ENCODE measurements at places on chromosomes 3 and 15.

DNA sequence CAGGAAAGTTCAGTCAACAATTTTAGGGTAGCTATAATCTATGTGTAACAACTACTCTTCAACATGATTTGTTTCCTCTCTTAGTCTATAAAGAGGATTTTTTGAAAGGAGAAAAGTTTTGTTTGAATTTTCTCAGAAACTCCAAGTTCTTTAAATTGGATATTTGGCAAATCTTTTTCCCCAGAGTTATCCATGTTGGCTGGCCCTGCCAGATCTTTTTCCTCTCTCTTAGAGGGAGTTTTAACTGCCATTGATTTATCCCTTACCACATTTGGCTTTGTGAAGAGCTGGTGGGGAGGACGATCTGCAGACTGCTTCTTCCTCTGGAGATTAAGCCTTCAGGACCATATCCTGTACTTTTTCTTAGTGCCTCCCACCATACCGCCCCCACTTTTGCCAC, 64.9 kb upstream of the ROPN1 start:
- DNase-seq, result no peak

- DNase-seq, result no peak
Observed at GRCh38 chr3:171429635-171430034, 30.6 kb downstream of the TNIK start.

- no peak for DNase-seq
Observed at GRCh38 chr3:33848624-33849347, 50.4 kb downstream of the PDCD6IP start.

DNA sequence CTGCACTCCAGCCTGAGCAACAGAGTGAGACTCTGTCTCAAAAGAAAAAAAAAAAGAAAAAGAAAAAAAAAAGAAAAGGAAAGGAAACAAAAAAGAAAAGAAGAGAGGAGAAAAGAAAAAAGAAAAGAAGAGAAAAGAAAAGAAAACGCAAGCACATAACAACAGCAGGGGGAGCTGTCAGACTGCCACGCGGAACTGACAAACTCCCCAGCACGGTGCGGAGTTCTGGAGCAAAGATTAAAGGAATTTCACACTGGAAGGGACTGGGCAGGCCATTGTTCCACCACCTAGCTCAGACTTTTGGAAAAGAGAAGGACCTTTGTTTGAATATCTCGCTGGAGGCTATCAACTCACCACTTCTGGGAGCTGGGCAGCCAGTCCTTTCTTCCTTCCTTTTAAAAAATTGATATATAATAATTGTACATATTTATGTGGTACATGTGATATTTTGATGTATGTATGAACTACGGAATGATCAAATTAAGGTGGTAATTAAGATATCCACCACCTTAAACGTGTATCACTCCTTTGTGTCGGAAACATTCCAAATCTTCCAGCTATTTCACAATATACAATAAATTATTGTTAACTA, 40.5 kb downstream of the DPPA2 start:
- peak; percentile 43 for DNase-seq

- no peak for DNase-seq
Observed at GRCh38 chr3:139970526-139970925, 35.5 kb downstream of the CLSTN2 start.

DNA sequence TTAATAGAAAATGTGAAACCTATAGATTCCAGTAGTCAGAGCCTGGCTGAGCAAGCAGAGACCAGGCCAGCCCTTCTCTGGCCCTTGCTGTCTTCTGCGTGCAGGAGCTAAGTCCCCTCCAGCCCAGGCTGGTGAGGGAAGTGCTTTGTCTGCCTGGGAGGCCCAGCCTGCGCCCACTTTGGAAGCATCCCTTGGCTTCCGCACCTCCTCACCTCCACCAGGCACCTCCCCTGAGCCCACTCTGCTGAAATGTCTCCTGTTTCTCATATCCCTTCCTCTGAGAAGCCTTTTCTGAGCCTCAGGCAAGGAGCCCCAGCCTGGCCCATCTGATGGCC, 45.3 kb downstream of the ALDH1L1 start:
- DNase-seq, result no peak

DNA sequence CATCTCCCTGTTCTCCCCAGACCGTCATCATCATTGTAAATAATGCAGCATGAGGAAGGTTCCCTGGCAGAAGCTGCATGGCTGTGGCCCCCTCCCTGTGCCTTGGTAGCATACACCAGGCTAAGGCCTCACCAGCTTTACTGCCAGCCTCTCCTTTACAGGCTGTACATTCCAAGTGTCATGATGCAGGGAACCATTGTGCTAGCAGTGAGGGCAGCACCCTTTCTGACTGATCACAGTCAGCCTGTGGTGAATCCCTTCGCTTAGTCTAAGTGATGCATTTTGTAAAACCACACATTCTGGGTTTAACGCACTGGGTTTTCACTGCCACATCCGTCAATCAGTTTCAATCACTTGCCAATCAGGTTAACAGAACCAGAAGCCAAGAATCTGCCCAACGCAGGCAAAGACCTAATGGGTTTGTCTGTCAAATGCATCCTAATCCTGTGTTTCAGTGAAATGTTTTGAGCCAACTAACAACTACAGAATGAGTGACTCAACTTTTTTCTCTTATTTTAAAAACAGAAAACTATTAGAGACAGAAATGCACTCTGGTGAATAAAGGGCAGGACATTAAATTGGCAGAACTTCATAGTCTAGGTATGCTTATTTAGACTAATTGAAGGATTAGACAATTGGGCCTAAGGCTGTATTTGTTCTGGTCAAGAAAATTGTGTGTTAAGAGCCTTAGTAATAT, 225.9 kb upstream of the DPH6 start:
- DNase-seq, result no peak

DNA sequence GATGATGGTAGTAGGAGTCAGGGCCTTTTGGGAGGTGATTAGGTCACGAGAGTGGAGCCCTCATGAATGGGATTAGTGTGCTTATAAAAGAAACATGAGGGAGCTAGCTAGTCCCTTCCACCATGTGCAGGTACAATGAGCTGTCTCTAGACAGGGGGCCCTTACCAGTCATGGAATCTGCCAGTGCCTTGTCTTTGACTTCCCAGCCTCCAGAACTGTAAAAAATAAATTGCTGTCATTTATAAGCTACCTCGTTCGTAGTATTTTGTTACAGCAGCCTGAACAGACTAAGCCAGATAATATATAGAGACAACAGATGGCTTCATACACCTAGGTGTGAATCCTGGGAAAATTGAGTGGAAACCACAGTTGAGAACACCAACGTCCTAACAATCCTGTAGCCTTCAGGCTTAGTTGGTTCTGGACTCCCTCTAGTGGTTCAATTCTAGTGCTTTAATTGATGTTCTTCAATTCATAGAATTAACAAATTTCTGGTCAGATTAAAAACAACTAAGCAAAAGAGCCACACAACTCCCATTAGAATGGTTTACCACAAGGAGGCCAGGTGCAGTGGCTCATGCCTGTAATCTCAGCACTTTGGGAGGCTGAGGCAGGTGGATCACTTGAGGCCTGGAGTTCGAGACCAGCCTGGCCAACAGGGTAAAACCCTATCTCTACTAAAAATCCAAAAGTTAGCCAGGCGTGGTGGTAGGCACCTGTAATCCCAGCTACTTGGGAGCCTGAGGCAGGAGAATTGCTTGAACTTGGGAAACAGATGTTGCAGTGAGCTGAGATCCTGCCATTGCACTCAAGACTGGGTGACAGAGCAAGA, 21.3 kb upstream of the GATM start:
- DNase-seq, result peak; percentile 54

- DNase-seq, result peak; percentile 37
Observed at GRCh38 chr15:47820747-47821319, 103.5 kb downstream of the SEMA6D start.

DNA sequence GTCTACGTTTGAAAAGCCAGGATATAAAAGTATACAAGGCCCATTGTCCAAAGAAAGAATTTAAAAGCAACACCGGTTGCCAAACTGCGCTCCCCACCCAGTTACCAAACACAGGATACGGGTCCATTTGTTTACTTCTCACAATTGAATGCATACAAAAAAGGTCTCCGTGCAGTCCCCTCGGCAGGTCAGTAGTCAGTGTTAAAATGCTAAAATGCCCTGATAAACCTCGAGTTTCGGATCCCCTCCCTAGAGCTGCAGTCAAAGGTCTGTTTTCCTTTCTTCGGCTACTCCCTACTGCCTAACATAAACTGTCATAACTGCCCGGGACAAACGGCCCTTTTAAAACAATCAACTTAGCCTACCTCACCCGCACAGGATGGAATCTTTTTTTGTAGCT, 534.6 kb downstream of the FOXP1 start:
- no peak for DNase-seq

GRCh38 chr3:174336784-174337183, 522.4 kb upstream of the NAALADL2 start:
- no peak for DNase-seq

GRCh38 chr3:194779729-194780224, 94.1 kb downstream of the FAM43A start:
- DNase-seq, result peak; percentile 60

DNA sequence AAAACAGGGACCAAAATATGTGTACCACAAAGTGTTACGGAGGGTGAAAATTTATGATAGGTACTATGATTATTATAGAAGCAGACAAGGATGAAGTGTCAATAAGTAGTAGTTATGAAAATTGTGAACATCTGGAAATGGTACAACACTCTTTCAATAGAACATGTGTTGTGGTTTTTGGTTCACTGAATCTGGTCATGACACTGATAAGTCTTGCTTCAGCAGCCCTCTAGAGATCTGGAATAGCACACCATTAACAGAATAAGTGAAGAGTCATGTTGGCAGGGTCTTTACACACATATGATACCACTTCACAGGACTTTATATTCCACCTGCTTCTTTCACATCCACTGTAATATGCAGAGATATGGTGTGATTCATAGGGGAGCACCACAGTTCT, 985.2 kb upstream of the SEMA6D start:
- no peak for DNase-seq

- DNase-seq, result no peak
Observed at GRCh38 chr3:54628888-54629441, 298.9 kb downstream of the LRTM1 start.

DNA sequence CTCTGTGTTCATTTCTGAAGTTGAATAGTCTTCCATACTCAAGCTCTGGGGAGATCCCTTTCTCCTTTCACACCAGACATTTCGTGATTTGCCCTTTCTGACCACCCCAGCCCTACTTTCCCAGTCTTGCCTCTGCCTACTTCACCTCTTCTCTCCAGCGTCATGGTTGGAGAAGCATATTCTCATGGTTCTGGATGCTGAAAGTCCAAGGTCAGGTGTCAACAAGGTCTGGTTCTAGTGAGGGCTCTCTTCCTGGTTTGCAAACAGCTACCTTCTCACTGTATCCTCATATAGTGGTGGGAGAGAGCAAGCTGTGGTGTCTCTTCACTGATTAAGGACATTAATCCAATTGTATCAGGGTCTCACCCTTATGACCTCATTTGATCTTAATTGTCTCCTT, 169.4 kb downstream of the IGF1R start:
- DNase-seq, result no peak

GRCh38 chr3:138875754-138876664, 41.3 kb upstream of the PIK3CB start:
- no peak for DNase-seq

Data from fibroblast of skin of back (primary cell).